ENCODE measurements at places on chromosomes 3 and 15.

DNA sequence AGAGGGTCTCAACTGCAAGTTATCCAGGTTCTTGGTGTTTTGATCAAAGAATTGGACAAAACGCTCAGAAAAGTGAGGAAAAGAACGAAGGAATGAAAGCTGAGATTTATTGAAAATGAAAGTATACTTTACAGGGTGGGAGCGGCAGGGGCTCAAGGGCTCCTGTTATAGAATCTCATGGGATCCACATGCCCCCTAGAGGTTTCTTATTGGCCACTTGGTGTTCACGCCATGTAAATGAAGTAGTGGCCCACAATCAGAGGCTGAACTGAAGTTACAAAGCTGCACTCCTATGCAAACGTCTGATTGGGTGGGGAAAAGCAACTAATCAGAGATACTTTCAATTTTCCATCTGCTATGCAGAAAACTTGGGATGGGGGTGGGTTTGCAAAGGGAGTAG lies 216.7 kb downstream of the PTPRG start:
- no peak for DNase-seq

DNA sequence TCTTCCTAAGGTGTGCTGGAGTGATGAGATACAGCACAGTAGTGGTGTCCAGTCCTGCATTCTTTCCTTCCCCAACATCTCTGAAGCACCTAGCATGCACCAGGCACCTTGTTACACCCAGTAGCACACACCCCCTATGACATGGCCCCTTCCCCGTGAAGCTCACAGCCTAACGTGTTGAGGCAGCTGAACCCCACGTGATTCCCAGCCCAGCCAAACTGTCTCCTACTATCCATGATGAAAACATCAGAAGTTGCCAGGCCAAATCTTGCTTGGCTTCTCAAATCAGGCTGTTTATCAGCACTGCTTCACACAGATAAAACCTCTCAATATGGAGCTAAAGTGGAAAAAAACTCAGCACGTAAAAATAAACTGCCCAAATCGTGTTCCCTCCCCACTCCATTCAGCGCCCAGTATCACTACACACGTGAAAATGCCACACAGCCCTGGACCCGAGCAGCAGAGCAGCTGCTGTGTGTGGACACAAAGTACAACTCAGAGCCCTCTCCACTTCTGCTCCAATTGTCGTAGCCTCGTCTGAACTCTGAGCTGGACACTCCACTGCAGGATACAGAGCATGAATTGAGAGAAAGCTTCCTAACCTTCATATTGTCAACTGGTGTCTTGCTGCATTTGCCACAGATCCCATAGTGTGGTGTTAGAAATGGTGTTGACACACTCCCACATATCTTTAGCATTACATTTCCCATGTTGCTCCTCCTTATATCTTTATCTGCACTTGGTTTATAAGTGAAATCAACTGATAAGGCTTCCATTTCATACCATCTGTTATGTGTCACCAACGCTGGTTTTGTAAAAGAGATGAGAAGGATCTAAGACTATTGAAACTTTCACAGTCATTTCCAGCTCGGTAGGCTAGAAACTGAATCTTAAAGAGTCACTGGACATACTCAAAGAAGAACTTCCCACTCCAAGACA lies 279.8 kb downstream of the RORA start:
- no peak for DNase-seq

- DNase-seq, result no peak
These were observed 56.9 kb downstream of the ARRDC4 start for GRCh38 chr15:98017150-98017964.

DNA sequence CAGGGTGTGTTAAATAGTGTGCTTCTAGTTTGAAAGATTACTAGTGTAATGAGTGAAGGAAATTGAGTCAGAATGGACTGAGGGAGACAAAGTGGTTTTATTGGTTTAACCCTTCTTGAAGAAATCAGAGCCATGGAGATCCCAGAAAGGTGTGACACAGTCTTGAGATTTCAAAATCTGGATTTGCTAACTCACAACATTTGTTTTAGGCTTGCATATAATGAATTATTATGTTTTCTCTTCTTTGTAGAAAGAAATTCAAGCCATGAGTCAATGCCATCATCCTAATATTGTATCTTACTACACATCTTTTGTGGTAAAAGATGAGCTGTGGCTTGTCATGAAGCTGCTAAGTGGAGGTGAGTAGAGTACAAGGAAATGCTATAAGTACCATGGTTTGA lies 25.1 kb downstream of the OXSR1 start:
- DNase-seq, result no peak

GRCh38 chr3:137509354-137510045 lies 254.6 kb upstream of the SOX14 start:
- DNase-seq, result no peak

GRCh38 chr3:34862456-34862855 lies 776.9 kb upstream of the ARPP21 start:
- DNase-seq, result no peak

DNA sequence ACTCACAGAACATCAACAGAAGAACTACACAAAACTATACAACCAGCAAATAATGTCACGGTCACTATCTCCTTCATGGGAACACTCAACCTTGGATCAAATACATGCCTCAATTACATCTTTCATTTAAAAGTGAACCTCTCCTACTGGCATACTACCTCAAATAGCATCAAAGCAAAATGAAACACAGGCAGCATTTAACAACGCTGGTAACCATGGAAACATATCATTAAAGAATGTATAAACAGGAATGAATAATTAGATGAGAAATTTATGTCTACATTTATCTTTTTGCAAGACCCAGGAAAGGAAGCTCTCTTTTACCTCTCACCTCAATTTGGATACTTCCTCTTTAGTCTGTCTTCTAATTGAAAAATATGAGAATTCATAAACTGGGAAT lies 172.4 kb downstream of the SPATA16 start:
- no peak for DNase-seq

DNA sequence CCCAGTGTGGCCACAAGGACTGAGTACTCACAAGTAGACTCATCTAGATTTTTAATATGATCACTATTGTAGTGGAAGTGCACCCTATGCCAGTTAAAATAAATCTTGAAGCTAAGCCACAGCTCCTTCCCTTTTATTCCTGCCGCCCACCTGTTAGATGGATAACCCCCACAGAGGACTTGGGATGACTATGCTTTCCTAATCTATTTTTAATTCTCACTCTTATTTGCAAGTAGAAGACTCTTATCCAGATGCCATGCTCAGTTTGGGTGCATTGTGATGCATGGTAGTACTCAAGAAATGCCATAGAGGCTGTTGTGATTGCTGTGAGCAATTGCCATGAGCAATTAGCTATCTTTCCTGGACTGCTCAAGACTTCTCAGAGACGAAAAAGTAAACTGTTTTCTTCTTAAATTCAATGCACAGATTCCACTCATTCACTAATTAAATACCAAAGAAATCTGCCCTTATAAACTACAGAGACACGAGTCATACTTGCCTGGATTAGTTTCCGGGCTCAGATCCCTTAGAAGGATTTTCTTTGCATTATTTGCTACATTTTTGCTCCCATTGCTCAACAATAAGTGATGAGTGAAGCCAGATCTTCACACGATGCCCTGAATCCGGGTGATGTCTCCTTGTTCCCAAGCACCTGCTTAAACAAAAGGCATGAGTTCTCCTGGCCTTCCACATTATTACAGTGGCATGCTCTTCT lies 472.1 kb downstream of the SOX2 start:
- DNase-seq, result no peak

GRCh38 chr3:41329881-41330280 lies 130.6 kb downstream of the CTNNB1 start:
- DNase-seq, result no peak

DNA sequence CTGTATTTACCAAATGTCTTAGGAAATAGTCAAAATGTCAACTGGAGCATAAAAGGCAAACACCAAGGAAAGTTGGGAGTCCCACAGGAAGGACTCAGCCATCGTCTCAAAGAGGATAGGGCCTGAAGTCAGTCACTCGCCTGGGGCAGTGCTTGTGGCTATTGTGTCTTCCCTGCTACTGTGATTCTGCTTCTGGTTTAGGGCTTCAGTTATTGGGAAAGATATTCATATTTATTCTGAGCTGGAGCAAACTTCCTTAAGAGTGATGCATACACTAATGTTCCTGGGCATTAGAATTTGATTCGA lies 118.1 kb downstream of the EDEM1 start:
- no peak for DNase-seq

- DNase-seq, result no peak
These were observed 770.6 kb upstream of the NR2F2 start for GRCh38 chr15:95559875-95560394.

DNA sequence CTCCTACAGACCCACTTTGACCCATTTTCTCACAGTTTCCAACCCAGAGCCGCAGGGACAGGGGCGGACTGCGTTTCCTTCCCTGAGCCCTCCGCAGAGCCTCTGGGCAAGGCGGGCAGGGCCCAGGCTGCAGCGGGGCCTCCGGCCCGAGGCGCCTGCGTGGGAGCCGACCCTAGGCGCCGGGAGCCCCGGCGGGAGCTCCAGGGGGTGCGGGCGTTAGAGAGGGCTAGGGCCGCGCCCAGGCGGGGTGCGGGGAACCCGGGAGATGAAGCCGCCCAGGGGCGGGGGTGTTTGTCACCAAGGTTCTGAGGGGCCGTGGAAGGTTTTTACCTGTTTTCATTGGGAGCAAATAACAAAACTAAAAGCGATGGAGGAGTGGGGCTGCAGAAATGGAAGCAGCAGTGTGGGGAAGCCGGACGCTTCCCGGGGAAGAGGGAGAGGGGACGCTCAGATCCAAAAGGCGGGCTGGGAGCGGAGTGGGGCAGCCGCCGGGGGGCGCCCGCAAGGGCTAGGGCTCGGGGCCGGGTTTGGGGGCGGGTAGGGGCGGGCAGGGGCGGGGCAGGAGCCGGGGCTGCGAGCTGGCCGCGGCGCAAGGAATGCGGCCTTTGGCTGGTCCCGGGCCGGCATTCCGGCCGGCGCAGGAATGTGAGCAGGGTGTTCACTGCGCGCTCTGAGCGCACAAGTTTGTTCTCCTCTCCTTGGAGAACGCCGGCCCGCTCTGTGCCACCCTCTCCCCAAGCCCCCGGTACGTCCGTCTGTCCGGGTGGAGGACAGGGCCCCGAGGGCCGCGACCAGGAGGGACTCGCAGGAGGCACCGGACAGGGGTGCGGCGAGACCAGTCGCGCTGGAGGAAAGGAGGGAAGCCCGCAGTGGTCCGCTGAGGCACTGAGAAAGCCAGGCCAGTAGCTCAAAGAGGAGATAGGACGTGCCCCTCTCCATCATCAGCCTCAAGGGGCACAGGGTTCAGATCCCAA lies 61.1 kb downstream of the AMOTL2 start:
- DNase-seq, result no peak

DNA sequence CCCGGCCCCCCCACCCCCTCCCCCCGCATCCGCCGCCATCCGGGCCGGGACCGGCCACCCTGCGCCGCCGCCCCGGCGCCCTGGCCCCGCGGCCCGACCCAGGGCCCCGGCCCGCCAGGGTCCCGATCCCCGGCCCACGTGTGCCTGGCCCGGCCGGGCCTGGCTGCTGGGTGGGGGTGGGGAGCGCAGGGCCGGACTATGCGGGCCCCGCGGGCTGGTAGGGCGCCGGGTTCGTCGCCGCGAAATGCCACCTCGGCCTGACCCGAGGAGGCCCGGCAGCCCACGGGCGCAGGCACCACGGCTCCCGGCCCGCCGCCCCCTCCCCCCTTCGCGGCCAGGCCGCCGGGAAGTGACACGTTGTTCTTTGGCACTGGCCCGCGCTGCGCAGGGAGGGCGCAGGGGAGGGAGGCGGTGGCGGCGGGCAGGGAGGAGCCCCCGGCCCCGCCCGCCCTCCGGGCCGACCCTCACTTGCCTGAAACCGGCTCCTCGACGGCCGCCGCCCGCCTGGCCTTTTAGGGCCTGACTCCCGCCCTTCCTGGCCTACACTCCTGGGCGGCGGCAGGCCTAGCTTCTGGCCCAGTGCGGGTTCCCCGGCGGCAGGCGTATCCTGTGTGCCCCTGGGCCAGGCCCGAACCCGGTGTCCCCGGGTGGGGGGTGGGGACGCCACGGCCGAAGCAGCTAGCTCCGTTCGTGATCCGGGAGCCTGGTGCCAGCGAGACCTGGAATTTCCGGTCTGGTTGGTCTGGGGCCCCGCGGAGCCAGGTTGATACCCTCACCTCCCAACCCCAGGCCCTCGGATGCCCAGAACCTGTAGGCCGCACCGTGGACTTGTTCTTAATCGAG lies 515 bp downstream of the EIF4G1 start:
- DNase-seq, result peak; percentile 78

GRCh38 chr3:18830087-18830486 lies 318.2 kb upstream of the KCNH8 start:
- DNase-seq, result no peak

DNA sequence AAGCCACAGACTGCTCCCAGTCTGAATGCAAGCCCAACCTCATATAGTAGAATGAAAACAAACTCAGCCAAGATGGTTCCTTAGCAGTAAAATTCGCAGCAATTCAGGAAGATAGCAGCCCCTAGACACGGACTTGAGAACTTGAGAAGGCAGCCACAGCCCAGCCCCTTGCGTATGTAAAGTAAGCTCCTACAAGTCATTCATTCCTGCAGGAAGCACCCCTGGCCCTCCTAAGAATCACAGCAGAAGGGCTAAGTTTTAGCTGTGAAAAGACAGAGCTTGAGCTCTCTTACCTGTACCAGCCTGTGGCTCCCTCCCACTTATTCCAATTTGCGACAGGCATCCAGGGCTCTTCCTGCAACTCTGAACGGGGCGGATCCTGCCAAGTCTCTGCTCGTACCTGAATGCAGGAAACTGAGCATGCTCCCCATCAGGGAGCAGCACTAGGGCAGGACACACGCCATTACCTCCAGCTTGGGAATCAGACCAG lies 136.4 kb downstream of the MAGI1 start:
- no peak for DNase-seq

DNA sequence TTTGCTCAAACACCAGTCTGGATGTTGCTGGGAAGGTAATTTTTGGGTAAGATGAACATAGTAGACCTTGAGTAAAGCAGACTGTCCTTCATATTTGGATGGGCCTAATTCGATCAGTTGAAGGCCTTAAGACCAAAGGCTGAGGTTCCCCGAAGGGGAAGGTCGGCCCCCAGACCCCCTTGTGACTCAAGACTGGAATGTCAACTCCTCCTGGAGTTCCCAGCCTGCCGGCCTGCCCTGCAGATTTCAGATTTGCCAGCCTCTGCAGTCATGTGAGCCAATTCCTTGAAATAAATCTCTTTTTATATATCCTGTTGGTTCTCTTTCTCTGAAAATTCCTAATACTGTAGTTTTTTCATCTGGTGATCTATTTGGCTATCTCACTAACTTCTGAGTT lies 146.5 kb downstream of the APBA2 start:
- DNase-seq, result no peak

- DNase-seq, result no peak
These were observed 187.9 kb downstream of the GHSR start for GRCh38 chr3:172260381-172260780.

DNA sequence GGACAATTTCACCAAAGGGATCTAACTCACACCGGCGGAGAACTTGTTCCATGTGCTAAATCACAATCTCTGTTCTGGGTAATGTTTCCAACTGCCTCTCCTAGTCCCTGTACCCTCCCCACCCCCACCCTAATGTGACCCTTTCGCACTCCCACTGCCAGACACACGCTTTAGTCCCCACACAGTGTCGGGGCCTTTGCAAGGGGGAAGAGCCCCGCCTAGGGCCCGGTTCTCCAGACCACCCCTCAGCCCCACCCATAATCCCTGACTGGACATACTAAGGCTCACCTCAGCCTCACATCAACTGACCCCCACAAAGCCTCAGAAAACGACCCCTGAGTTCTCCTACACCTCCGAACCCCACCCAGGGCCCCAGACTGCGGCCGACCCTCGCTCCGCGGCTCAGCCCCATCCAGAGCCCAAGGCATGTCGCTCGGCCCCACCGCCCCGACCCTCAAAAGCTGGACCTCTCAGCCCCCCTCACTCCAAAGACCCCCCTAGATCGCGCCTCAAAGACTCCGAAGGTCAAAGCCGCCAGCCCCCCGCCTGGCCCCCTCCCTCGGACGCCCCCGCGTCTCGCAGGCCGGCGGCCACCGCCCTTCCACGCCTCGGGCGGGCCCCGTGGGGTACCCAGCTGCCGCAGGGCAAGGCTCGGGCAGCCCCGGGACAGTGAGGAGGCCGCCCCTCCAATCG lies 72.0 kb upstream of the MAP4 start:
- DNase-seq, result peak; percentile 29

Measured in activated T-cell treated with anti-CD3 and anti-CD28 coated beads, Interleukin-2, amount 50 U/mL, for 1 hour (primary cell).